ENCODE measurements at places on chromosomes 3 and 15.

GRCh38 chr15:32833379-32833821 is 115.6 kb downstream of the GREM1 start:
- DNase-seq = no peak

GRCh38 chr3:30012941-30013543 is 593.4 kb upstream of the TGFBR2 start:
- DNase-seq = peak; percentile 60

DNA sequence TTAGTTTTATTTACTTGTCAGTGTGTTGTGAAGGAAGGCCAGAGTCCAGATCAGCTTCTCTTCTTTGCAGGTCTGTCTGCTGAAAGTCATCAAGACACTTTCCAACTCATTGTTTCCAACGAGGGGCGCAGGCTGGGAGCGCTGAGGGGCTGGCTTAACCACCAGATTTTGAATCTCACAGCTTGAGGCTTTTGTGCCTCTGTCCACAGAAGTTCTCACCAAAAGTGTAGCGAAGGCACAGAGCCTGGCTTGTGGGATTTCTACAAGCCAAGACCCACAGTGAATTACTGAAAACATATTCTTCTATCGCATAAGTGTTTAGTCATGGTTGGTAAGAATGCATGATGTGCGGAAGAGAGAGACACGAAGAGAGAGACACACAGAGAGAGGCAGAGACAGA is 35.2 kb downstream of the BHLHE40 start:
- DNase-seq = no peak

DNA sequence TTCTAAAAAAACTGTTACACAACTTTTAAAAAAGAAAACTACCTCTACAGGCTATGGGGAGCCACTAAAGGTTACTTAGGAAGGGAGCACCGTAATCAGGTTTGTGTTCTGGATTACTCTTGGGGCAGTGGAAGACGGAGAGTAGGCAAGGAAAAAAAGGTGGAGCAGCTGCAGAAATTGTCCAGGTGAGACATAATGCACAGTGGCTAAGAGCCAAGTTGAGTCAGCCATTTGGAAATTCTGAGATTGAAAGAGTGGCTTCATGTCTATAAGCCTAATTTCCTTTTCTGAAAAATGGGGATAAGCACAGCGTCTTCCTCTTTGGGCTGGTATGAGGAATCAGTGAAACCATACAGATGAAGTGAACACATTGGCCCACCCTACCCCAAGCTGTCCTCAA is 195.2 kb downstream of the CADPS start:
- DNase-seq = no peak

DNA sequence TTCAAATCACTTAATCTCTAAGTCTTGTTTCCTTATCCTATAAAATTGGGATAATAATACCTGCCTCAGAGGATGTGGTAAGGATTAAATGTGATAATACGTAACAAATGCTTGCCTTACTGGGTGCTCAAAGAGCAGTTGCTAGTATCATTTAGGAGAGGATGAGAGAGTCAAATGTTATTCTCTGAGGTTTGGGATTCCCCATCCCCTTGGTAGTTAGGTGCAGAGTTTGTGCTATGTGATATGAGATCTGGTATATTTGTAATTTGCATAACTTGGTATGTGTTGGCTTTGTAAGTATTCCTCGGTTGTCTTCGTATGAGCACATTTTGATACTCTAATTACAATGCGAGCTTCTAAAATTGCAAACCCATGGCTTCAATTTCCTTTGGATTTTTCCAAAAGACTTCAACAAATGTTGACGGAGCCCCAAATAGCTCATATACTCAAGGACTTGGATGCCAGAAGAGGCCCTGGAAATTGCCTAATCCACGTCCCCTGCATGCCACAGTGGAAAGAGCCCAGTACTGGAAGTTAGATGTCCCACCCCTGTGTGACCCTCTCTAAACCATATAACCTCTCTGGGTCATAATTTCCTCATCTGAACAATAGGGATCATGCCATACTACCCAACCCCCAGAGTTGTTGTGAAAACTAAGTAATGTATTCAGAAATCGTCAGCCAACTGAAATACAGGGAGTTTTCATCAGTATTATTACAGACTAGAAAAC is 85.0 kb downstream of the FBN1 start:
- DNase-seq = no peak

DNA sequence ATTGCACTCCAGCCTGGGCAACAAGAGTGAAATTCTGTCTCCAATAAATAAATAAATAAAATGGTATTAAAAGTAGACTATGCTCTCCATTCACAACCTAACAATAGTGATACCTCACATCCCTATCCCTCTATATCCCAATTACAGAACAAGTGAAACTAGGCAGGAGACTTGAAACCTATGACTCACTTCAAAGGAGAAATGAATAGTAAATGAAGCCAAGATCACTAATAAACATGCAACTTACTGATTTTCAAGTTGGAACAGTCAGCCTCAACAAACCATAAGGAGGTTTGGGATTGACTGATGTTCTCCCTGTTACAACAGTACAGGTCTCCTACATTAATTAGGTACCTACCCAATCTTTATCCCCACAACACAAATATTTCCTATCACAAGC is 103.4 kb downstream of the GSK3B start:
- peak; percentile 42 for DNase-seq

- peak; percentile 56 for DNase-seq
Observed at GRCh38 chr15:44541282-44541958, 4.5 kb downstream of the EIF3J start.

DNA sequence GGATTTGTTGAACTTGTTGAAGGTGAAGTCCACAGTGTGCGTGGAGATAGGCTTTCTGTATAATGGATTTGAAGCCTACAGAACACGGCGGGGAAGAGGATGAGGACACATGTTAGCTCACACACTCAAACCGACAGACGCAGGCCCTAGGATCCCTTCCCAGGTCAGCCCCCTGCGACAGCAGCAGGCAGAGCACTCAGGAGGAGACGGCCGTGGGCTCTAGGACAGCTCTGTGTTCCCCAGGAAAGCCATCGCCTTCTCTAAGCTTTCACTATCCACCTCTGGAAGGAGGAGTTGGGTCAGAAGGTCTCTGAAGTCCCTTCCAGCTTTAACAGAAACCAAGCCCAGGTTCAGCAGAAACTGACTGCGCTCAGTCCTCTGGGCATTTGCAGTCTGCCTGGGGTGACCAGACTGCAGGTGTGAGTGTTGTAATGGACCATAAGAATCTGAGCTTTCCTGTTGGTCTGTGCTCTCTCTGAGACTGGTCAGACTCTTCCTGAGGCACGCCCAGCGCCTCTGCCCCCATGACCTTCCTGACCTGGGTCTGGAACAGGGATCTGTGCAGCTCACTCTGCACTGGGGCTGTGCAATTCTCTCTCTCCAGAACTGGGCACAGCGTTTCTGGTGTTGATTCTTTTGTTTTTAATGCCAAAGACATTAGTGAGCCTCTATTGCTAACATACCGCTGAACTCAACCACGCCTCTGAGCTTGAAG is 33.5 kb downstream of the UMPS start:
- DNase-seq = peak; percentile 17

DNA sequence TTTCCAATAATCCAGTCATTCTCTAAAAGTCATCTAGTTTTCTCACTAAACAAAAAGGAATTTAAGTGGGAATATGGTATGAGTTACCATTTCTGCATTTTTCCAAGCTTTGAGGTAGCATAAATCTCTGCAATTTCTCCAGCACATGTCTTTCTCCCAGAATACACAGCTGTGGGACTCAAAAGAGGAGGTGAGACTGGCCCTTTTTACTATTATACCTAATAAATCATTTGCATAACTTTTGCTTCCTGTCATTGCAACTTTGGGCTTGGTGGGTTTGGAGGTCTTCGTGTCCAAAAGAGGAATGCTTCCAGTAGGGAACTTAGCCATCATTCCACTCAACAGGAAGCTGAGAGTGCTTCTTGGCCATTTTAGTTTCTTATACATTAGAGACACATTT is 94.8 kb downstream of the FMN1 start:
- no peak for DNase-seq

DNA sequence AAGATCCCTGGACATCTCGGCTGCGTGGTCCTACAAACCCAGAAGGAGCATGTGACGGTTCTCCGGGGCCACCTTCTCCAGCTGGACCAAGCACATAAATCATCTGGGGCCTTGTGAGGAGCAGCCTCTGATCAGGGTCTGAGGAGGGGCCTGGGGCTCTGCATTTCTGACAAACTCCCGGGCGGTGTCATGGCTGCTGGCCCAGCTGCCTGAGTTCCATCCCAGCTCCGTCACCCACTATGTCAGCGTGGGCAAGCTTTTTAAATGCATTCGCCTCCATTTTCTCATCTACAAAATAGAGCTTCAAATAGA is 126.3 kb upstream of the MEF2A start:
- DNase-seq = no peak

DNA sequence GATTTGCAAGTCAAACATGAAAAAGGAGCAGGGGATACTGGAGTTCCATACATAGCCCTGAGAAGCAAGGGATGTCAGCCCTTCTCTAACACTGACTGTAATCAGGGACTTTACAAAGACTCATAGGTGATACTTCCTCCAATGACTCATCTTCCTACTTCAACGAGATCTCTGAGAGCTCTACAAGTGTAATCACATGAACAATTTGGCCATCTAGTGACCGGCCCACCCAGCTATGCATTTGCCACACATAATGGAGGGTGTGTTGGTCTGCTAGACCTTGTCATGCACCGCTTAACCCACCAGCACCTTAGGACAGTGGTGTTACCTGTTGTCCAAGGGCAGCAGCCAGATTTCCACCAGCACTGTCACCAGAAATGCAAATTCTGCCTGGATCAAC is 75.3 kb downstream of the NCEH1 start:
- no peak for DNase-seq

DNA sequence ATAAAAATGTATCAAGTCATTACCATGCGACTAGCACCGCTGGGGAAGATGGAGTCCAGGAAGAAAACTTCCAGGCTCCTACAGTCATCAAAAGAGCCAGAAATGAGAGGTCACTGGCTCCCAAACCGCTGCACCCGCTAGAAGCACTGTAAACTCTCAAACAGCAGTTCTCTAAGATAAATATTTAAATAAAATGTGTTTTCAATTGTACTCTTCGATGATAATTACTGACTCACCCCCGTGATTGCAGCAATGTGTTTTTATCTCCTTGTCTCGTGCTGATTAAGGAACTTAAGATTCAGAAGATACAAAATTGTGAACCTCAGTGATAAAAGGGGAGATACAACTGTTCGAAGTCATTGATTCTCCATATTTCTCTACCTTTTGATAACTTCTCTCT is 45.8 kb upstream of the FOXP1 start:
- DNase-seq = peak; percentile 67

- no peak for DNase-seq
Observed at GRCh38 chr15:58571491-58571890, 139.7 kb downstream of the LIPC start.

DNA sequence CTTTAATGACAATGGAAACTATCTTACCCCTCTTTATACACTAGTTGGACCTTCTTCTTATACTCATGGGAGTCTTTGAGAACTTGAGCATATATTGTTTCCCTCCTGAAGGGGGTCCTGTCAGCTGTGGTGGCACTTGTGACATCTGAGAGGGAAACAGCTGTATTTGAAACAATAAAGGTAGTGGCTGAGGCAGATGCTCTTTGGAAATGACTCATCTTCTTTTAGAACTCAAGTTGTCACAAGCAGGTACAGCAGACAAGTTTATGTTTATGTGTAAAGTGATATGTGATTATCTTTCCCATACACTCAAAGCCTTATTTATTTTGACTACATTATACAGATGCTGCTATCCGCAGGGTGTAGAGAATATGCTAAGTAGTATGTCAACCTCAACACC is 220.0 kb upstream of the GRM7 start:
- DNase-seq = no peak

GRCh38 chr3:155026999-155027591 is 53.0 kb upstream of the MME start:
- DNase-seq = peak; percentile 24

DNA sequence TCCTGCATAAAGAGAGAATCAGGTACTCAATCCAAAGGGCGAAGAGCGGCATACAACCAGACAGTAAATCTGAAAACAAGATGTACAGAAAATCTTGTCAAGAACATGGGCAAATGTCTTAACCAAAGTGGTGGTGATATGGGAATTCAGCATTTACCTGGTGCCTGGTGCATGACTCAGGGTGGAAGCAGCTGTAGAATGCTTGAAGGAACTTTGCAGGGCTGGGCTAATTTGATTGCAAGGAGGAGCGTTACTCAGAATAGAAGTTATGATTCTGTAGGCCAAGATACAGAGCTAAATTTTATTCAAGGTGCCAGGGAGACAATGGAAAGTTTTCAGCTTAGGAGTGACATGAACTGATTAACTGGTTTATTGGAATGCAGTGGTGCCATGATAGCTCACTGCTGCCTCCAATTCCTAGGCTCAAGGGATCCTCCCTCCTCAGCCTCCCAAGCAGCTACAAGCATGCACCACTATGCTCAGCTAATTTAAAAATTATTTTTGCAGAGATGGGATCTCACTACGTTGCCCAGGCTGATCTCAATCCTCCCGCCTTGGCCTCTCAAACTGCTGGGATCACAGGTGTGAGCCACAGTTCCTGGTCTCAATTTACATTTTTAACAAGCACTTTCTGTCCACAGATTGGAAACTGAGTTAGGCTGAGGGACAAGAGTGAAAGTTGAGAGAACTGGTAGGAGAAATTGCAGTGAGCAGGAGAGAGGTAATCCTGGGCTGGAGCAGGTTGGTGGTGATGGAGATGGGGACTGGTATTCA is 91.5 kb upstream of the TBC1D5 start:
- no peak for DNase-seq

DNA sequence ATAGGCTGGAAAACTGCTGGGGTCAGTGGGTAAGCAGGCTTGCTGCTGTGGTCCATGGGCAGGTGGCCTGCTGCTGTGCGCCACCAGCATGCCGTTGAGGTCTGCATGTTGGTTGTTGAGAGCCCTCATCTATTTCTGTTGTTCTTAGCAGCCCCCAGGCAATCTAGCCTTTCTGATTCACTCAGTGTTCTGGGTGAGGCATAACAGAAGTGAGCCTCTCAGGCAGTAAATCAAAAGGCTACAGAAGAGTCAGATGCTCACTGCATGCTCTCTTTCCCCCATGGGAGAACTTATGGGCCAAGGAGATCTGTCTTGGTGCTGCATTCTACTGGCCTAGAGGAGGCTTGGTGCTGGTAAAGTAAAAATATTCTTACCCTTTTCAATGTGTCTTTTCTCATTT is 67.8 kb upstream of the ATP10A start:
- no peak for DNase-seq
